ENCODE measurements at places on chromosomes 12 and 14.

DNA sequence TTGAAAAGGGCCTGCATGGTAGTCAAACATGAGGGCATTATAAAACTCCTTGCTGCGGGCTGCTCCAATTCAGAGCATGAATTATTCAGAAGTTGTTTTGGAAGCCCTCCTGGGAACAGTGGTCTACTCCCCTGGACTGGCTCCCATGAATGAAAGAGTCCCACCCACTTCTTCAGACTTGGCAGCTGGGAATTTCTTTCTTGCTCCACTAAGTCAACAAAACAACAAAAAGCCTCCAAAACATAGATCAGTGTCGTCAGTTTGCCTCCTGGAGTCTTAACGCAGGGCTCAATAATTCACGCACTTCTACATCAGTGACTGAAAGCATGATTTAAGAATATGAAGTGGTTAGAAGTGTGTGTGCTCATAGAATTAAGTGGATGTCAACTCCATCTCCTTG is 37.9 kb downstream of the AKAP6 start:
- DNase-seq = no peak

DNA sequence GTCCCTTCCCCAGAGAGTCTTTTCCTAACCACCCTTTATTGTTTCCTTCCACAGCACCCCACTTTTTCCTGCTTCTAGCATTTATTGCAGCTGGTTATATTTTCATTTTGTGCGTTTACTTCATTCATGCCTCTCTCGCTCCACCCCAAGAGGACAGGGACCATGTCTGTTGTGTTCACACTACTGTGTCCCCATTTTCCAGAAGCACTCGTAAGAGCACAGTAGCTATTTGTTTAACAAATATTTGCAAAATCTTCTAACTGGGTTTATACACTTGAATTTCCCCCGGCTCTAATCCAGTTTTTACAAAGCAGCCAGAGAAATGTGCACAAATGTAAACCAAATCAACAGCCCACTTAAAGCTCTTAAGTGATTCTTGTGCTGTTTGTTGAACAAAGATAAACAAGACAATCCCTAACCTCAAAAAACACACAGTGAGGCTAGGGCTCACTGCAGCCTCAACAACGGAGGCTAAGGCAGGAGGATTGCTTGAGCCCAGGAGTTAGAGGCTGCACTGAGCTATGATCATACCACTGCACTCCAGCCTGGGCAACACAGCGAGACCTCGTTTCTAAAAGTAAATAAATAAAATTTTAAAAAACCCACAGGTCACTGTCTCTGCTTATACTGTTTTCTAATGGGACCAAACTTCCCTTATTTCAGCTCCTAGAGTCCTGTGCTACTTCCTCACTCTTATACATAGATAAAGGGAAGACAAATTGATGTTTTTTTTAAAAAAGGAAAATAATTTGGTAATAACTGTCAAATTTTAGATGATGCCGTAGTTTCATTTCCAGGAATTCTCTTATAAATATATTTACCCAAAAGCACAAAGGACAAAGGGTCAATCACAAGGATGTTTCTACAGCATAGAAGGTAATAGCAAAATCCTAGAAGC is 6.6 kb upstream of the ABCD4 start:
- DNase-seq = no peak

GRCh38 chr12:94039914-94040313 is 108.5 kb upstream of the PLXNC1 start:
- no peak for DNase-seq

DNA sequence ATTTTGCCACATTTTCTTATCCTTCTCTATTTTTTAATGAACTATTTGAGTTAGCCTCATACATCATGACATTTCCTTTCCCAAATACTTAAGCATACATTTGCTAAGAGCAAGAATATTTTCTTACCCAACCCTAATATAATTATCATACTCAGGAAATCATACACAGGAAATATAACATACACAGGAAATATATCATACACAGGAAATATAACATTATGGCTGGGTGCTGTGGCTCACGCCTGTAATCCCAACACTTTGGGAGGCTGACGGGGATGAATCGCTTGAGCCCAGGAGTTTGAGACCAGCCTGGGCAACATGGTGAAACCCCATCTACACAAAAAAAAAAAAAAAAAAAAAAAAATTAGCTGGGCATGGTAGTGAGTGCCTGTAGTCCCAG is 4.9 kb downstream of the NCKAP1L start:
- DNase-seq = no peak

DNA sequence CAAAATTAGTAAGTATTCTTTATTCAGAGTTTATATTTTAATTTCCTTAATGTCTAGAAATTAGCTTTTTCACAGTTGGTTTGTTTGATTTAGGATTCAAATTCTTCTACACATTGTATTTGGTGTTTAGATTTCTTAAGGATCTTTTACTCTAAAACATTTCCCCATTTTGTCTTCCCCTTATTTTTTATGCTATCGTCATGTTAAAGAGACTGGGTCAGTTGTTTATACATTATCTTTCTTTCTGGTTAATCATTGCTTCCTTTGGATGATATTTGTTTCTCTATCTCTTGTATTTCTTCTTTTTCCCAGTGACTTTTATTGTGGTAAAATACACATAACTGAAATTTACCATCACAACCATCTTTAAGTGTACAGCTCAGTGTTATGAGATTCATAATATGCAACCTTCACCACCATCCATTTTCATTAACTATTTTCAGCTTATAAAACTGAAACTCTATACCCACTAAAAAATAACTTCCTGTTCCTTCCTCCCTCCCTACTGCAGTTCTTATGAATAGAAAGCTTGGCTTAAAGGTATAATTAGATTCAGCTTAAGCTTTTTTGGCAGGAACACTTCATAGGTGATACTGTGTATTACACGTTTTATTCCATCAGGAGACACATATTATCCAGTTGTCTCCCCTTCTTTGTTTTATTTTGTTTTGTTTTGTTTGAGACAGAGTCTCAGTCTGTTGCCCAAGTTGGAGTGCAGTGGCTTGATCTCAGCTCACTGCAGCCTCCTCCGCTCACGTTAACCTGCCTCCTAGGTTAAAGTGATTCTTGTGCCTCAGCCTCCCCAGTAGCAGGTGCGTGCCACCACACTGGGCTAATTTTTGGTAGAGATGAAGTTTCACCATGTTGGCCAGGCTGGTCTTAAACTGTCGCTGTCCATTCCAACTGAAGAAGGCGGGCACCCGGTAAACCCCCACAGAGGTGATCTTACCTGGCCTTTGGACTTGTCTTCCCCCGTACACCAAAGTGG is 45.0 kb downstream of the NOPCHAP1 start:
- DNase-seq = no peak

- no peak for DNase-seq
Observed at GRCh38 chr14:62914873-62915272, 130.4 kb downstream of the KCNH5 start.
